Fibroblast of upper back skin (primary cell): ENCODE measurements at places on chromosomes 6 and 20.

DNA sequence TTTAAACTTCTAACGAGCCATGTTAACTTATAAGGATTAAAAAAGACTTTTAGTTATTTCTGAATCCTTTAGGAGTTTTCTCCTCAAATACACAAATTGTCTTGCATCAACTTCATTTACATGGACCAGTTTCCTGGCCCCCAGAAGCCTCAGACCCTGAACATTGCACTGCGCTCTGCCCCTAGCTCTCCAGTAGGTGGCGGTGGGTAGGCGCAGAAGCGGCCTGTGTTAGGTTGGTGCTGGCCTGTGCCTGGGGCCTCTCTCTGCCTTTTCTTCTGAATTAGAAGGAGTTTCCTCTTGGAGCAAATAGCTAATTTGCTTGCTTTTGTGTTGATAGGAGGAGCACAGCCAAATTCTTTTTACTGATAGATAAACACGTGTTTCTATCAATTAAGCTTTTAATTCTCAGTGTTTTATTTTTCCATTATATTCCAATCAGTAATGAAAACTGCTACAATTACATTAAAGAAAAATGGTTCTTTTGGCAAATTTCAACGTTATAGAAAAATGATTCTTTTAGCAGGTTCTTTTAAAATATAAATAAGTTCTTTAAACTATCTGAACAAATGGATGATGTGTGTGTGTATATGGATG lies 44.4 kb downstream of the DTD1 start:
- peak; percentile 57 for DNase-seq

- DNase-seq = no peak
Measured at GRCh38 chr6:43123461-43124314, 47.4 kb upstream of the SRF start.

GRCh38 chr6:130252527-130253237 lies 29.9 kb upstream of the SAMD3 start:
- DNase-seq = peak; percentile 1

DNA sequence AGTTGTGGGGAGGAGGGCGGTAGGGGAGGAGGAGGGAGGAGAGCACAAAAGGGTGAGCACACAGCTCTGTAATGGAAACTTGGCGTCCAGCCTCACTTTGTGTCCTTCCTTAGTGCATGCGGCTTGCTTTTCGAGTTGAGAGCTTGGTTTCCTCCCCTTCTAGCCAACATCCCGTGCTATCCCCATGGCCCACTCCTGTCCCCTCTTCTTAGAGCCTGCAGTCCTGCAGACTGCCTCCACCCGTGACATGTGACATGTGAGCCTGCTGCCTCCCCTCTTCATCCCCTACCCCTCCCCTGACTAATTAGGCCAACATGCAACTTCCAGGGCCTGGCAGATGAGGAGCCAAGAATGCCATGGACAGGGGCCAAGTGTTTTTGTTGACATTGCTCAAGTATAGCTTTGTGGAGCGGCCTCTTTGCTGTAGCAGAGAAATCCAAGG lies 63.2 kb downstream of the SLC24A3 start:
- DNase-seq = no peak

- DNase-seq = peak; percentile 41
Measured at GRCh38 chr20:51428401-51429143, 113.9 kb downstream of the NFATC2 start.

DNA sequence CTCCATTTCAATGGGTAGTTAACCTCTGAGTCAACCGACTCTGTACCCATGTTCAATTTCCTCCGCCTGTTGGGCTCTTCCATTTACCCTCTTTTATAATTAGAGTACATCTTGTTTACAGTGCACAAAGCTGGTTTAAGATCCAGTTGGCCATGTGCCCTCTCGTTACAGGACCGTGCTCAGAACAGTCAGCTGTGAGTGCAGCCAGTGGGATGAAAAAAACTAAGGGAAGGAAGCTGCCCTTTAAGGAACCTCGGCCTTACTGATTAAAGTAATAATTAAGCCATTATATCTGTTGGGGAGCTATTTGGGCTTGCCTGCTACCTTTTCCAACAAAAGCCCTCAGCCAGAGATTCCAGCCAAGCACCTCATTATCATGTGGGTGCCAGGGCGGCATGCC lies 68.8 kb downstream of the TMEM170B start:
- DNase-seq = no peak

GRCh38 chr20:14199111-14199510 lies 138.3 kb downstream of the FLRT3 start:
- peak; percentile 44 for DNase-seq

DNA sequence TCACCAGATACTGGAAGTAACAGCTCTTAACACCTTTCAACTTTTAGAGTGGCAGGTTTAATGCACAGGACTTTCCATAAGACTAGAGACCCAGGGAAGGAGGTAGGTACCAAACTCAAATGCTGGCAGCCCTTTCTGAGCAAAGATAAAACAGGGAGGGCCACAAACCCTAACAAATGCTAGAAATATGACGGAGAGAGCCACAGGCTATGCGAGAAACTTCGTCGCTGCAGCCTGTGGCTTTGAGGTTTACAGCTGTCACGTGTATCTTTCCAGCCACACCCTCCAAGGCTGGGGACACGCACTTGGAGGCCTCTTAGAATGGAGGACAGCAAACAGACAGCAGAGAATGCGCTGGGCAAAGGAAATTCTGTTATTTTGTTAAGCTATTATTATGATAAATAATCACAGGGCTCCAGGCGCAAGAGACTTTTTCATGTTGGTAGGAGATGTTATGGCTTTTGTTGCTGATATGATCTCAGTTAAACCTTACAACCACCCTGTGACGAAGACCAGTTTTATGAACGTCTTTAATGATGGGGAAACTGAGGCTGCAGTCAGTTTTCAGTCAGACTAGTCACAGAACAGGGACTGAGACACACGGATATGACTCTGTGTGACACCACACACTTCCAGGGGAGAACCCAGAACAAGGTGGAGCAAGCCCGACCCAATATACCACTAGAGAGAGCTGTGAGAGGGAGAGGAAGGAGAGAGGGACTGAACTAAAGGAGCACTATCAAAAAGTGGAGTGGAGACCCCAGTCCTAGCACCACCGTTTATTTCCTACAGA lies 2.0 kb downstream of the TRAM2 start:
- DNase-seq = no peak

DNA sequence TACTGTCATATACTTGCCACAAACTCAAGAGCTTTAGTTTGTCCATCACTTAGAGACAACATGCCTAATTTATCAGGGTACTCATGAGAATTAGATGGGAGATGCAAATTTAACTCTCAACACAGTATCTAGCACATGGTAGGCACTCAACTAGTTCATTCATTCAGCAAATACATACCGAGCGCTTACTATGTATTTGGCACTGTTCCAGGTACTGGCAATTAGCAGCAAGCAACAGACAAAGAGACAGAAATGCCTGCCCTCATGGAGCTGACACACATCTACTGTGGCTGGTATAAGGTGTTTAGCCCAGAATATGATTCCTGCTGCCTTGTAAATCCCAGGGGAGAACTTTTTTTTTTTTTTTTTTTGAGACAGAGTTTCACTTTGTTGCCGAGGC lies 4.8 kb downstream of the MICAL1 start:
- no peak for DNase-seq

GRCh38 chr20:24577271-24577909 lies 108.0 kb downstream of the SYNDIG1 start:
- DNase-seq = no peak

GRCh38 chr20:36507746-36508145 lies 33.6 kb upstream of the MYL9 start:
- no peak for DNase-seq

- DNase-seq = peak; percentile 67
Measured at GRCh38 chr20:46512943-46513844, at the start of gene ZNF334. Gene ZNF334 (minus strand): TSS chr20:46513559. CDS start chr20:46512102, 1,457 bp downstream.

- DNase-seq = no peak
Measured at GRCh38 chr6:69816026-69816425, 19.2 kb upstream of the LMBRD1 start.
